ENCODE measurements at places on chromosomes 12 and 14.
A peak's percentile ranks its signal among the peaks of the same experiment; 100 is the strongest.

DNA sequence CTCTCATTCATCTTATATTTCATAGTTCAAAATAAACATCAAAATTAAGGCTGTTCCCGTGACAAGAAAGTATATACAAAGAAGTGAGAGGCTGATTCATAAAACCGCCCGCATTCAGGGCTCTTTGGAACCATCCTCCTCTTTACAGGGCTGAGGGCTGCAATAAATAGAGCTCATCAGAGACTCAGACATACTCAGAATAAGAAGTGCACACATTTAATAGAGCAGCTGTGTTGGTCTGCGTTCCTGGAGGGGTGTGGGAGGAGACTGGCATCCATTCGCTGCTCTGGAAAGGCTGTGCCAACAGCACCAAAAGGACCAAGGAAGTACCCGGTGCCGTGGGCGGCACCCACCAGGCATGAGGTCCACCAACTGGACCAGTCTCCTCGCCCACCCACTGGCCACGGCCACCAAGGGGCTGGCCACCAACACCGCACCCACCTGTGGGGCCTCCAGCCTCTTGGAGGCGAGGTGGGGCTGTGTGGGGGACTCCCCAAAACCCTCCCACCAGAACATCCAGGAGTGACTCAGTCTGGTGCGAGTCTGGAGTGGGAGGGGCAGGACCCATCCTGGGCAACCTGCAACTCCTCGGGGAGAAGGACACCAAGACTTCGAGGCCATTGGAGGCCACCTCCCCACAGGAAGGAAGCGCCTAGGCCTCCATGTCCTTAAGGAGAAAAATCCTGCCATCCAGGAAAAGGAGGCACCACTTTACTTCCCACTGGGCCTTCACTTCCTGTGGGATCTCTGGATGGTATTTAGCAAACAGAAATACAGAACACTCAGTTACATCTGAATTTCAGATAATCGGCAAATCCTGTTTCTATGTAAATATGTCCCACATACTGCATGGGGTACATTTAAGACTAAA, 32.7 kb downstream of the VCPKMT start:
- DNase-seq = no peak

DNA sequence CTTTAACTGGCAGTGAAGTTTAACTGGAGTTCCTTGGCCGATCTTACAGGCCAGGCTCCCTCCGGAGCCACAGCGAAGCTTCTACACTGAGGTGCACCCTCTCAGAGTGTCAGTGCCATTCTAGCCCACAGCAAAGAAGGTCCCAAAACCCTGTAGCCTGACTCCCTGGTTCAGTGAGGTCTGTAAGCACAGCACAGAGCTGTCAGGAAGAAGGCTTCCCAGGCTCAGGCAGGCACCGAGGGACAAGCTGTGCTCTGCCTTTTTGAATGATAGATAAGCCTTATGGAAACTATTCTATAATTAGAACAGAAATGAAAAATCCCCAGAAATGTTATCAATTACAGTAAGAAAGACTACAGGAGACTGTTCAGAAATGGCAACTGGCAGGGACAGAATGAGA, 40.2 kb downstream of the MOK start:
- no peak for DNase-seq

DNA sequence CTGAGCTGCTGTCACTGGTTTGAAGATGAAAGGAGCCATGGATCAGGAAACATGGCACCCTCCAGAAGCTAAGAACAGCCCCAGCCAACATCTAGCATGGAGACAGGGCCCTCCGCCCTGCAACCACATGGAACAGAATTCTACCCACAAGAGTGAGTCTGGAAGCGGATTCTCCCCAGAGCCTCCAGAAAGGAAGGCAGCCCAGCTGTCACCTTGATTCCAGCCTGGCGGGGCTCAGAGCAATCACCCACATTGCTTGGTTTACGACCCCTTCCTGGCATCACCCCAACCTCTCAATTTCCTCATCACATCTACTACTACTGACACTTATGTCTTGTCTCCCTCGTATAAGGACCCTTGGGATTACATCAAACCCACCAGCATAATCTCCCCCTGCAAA, 38.5 kb downstream of the OAS2 start:
- no peak for DNase-seq

DNA sequence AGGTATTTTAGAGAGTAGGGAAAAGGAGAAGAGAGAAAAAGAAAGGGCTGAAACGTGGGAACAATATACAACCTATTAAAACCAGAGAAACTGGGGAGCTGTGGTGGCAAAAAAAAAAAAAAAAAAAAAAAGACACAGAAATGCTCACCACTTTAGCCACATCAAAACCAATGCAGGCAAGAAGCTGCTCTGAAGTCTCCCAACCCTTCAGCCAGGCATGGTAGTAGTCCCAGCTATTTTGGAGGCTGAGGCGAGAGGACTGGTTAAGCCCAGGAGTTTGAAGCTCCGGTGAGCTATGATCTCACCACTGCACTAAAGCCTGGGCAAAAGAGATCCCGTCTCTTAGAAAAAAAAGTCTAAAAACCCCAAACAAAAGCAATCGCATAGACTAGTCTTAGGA, 33.2 kb downstream of the DENND5B start:
- no peak for DNase-seq

GRCh38 chr12:131940141-131940547, 9.6 kb upstream of the EP400 start:
- no peak for DNase-seq

DNA sequence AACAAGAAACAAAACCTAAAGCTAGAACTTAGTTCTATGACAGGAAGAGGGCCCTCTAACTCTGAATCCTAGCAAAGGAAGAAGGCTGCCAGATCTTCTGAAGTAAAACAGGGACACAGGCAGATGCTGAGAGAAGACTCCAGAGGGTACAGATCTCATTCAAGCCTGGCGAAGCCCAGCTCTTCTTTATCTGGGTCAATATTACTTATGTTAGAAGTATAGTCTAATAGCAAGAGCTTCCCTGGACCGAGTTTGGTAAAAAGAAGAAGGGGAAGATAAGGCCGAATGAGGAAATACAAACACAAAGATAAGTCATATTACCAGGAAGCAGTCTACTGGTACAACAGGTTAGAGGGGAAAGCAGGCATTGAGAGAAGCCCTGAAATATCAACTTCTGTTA, 79.9 kb upstream of the CCDC91 start:
- no peak for DNase-seq

- no peak for DNase-seq
Measured at GRCh38 chr12:117835156-117835555, 133.6 kb downstream of the KSR2 start.

GRCh38 chr12:6909421-6910145, 4.8 kb upstream of the ENO2 start:
- no peak for DNase-seq

DNA sequence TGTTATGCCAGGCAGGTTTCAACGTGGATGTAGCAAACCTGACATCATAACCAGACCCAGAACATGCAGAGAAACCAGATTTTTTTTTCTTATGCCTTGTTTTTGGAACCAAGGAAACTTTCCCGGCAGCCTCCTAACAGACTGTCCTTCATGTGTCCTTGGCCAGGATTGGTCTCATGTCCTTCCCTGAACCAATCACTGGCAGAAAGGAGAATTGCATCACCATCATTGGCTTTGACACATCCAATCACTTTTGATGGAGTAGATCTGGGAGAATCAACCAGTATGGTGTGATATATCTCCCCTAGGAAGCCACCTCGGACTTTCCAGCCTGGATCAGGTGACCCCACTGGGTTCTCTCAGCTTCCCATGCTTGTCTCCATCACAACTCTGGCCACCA, 25.6 kb upstream of the WSCD2 start:
- DNase-seq = no peak

DNA sequence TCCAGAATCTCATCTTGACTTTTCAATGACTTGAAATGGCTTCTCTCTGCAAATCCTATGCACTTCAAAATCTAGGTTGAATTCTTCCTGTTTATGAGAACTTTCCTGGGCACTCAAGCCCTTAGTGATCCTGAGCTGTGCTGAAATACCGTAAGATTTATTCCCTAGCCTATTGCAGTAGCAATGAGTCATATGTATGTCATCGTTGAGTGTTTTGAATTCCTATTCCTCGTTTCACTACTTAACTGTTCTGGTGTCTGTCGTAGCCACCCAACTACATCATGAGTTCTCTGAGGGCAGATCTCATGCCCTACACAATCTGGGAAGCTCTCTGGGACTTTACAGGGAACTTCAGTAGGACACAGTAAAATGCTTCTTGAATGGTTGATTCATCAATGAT, 190.8 kb upstream of the TMEM132C start:
- DNase-seq = no peak

GRCh38 chr12:94941440-94941862, 62.0 kb downstream of the NDUFA12 start:
- peak; percentile 23 for DNase-seq

- no peak for DNase-seq
Measured at GRCh38 chr12:100332852-100333251, 24.0 kb upstream of the SLC17A8 start.

DNA sequence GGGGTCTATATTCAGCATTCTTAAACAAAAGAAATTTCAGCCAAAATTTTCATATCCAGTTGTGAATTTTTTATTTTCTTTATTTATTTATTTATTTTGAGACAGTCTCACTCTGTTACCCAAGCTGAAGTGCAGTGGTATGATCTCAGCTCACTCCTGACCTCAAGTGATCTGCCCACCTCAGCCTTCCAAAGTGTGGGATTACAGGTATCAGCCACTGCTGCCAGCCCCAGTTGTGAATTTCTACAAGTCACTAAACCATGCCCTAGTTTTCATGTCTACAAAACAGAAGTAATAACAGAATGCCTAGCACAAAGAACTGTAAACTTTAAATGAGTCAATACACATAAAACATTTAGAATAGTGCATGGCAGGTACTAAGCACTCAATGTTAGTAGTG, 254.2 kb downstream of the C12orf50 start:
- no peak for DNase-seq

- no peak for DNase-seq
Measured at GRCh38 chr14:57657487-57657886, 163.8 kb upstream of the CCDC198 start.

- no peak for DNase-seq
Measured at GRCh38 chr12:3684449-3685051, 68.4 kb downstream of the CRACR2A start.

GRCh38 chr14:62431496-62431895, 613.8 kb downstream of the KCNH5 start:
- DNase-seq = no peak

DNA sequence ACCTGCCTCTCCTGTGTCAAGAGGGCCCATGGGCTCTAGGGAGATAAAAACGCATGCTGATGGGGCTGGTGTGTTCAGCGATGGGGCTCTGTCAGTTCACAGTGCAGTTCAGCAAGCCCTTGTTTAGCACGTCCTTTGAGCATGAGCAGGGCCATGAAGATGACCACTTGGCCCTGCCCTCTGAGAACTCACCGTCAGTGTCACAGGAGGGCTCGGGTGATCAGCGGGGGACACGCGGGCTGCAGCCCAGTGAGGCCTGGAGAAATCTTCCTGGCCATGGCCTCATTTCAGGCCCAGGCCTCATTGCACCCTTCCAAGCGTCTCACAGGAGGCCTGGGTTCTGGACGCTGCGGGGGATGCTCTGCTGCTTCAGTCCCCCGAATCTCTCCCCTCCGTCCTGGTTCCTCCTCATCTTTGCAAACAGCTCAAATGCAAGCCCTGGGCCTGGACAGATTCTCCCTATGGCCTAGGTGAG, 181.6 kb downstream of the ADGRD1 start:
- no peak for DNase-seq

DNA sequence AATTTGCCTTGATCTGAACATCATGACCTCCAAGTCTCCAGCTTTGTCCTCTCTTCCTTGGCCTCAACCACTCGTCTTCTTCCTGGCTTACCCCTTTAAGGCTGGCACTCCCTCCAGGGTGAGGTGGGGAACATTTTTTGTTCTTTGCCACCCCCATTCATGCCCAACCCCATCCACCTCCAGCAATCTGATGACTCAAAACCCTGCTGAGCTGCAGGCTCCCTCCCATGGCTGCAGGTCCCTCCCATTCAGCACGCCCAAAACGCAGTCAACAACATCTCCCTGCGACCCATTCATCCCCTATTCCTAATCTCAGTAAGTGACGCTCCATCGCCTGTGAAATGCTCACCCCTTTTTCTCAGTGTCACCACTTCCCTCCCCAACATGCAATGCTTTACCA, 138.8 kb upstream of the PRMT8 start:
- DNase-seq = no peak
